Foreskin keratinocyte (primary cell): ENCODE measurements at places on chromosomes 5 and 9. TPM values are rescaled to one million over a fixed set of nuclear protein-coding genes. Genes with fewer than 3 reads are reported as not detected.

The FAM169A gene
- total RNA-seq, result 22.9 and 25.1 TPM in 2 replicates

The GNA14 gene
- total RNA-seq, result not detected in 2 replicates

The PTPN3 gene
- total RNA-seq, result 14.4 and 19.5 TPM in 2 replicates

The SYNPO gene
- total RNA-seq, result 8.8 and 10.1 TPM in 2 replicates

The TNIP1 gene
- 128 and 133 TPM in 2 replicates for total RNA-seq

The GARIN3 gene
- total RNA-seq, result not detected in 2 replicates

The SH2D3C gene
- total RNA-seq, result 0.17 and 0.28 TPM in 2 replicates

The CSF1R gene
- not detected in 2 replicates for total RNA-seq

The TAF11L5 gene
- not detected in 2 replicates for total RNA-seq

The STKLD1 gene
- total RNA-seq, result 0.24 and 0.49 TPM in 2 replicates

The ZNF354C gene
- 5.5 and 6.2 TPM in 2 replicates for total RNA-seq

The DAB2 gene
- total RNA-seq, result 6.2 and 6.5 TPM in 2 replicates

The SLC4A9 gene
- 0.04 TPM in 1 of 2 replicates, not detected in the other for total RNA-seq

The SLC6A18 gene
- not detected in 2 replicates for total RNA-seq

The C9orf57 gene
- not detected in 2 replicates for total RNA-seq

The YTHDC2 gene
- total RNA-seq, result 22.3 and 22.9 TPM in 2 replicates

The IDNK gene
- total RNA-seq, result 1.9 and 2.2 TPM in 2 replicates

The SVEP1 gene
- under 0.01 TPM in 1 of 2 replicates, not detected in the other for total RNA-seq

The C8G gene
- 0.25 and 0.65 TPM in 2 replicates for total RNA-seq

The SLC25A2 gene
- total RNA-seq, result not detected in 2 replicates

GRCh38 chr9:134276453-134277245, 49.6 kb upstream of the RXRA start:
- no peak for DNase-seq

- DNase-seq, result no peak
Observed at GRCh38 chr9:137397675-137398423, 25.1 kb downstream of the EXD3 start.

GRCh38 chr9:36742264-36742663, 169.6 kb downstream of the MELK start:
- DNase-seq, result no peak

GRCh38 chr9:2336055-2336454, 285.5 kb upstream of the VLDLR start:
- DNase-seq, result no peak

DNA sequence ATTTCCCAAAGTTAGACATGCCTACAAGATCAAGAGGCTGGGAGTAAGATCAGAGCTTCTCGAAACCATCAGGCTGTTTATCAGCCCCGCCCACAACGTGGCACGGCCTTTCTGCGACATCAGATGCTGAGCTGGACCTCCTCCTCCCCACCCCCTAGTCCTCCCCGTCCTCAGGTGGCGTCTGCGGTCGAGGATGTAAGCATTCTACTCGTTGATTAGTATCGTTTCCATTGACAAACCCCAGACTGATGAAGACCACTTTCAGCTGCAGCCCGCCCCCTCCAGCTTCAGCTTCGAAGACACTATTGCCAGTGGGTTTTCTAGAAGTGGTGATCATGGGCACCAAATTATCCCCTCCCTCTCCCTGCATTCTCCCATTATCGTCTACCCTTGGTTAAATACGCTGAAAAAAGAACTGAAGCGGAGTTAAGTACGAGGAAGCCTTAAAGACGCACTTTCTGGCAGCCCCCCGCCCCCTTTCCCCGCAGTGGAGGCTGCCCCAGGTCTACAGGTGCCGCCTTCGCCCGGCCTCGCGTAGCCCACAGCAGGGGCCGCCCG, 1.1 kb downstream of the PPIC start:
- DNase-seq, result peak; percentile 12

- no peak for DNase-seq
Observed at GRCh38 chr9:17088566-17088965, 46.3 kb upstream of the CNTLN start.

- DNase-seq, result no peak
Observed at GRCh38 chr5:44539602-44539919, 150.3 kb upstream of the FGF10 start.

GRCh38 chr5:132896685-132897084, 23.2 kb downstream of the LEAP2 start:
- no peak for DNase-seq

DNA sequence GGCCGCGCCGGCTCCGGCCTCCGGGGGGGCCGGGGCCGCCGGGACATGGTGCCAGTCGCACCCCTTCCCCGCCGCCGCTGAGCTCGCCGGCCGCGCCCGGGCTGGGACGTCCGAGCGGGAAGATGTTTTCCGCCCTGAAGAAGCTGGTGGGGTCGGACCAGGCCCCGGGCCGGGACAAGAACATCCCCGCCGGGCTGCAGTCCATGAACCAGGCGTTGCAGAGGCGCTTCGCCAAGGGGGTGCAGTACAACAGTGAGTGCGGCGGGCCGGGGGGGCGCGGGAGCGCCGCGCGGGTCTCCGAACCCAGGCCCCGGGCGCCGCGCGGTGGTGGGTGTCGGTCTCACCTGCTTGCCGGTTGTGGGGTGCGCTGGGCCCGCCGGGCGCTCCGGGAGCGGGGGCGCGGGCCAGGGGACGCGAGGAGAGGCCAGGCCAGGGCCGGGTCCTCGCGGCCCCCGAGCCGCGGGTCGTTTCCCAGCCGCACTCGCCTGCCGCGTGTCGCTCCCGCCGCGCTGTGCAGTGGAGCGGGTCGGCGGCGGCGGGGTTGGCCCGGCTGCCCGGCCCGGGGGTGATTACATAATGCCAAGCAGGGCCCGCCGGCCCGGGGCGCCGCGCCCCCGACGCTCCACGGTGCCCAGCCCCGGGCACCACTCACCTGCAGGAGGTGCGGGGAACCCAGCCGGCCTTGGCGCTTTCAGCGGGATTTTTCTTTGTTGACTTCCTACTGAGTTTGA, 492 bp downstream of the RABL6 start:
- no peak for DNase-seq

- DNase-seq, result no peak
Observed at GRCh38 chr5:78920604-78921003, 64.5 kb downstream of the ARSB start.

GRCh38 chr5:90287036-90287435, 122.5 kb downstream of the CETN3 start:
- DNase-seq, result no peak

DNA sequence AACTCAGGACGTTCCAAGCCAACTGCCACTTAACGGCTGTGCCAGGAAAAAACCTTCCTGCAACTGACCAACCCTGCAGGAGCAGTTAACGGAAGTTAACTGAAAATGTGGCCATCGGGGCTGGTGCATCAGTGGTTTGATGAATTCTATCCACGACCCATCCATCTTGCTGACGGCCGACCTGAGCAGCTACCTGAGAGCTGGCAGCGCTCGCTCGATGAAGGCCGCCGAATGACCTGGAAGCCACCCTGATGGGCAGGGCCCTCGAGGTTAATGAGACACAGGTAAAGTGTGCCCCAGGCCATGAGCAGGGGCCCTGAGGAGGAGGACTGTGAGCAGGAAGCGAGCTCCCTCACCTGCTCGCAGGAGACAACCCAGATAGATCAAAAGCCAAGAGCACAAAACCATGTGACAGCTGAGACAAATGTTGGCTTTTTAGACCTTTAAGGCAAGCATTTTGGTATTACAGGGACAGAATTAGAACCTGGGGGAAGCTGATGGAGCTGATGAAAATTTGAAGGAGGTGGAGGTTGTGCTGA, 35.3 kb upstream of the FLT4 start:
- DNase-seq, result no peak

GRCh38 chr9:117809751-117810150, 105.5 kb downstream of the TLR4 start:
- DNase-seq, result no peak

DNA sequence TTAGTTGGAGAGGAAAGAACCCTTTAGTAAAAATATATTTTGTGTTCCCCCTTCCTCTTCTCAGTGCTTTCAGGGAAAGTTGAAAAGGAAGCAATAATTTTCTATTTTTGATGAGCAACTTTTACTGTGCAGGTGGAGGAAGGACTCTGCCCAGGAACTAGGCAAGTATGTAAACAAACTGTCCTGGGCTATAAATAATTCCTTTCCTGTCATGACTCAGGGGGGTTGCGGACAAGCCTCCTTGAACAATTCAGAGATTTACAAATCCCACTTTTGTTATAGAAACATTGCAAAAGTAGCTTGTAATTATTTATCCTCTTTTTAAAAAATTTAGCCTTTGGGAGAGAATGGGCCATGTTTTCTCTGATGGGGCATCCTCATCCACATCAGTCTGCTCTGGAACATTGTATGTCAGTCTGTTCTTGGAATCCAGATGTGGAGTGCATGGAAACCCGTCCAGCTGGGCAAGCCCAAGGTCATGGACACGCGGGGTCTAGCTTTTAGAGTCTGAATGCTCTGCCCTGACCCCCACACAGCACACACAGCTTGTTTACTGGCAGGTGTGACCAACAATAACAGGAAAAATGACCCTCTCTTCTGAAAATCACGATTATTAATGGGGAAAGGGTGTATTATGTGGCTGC, 127.6 kb downstream of the GADD45G start:
- DNase-seq, result peak; percentile 8

- no peak for DNase-seq
Observed at GRCh38 chr5:6522331-6522730, 73.7 kb downstream of the UBE2QL1 start.

DNA sequence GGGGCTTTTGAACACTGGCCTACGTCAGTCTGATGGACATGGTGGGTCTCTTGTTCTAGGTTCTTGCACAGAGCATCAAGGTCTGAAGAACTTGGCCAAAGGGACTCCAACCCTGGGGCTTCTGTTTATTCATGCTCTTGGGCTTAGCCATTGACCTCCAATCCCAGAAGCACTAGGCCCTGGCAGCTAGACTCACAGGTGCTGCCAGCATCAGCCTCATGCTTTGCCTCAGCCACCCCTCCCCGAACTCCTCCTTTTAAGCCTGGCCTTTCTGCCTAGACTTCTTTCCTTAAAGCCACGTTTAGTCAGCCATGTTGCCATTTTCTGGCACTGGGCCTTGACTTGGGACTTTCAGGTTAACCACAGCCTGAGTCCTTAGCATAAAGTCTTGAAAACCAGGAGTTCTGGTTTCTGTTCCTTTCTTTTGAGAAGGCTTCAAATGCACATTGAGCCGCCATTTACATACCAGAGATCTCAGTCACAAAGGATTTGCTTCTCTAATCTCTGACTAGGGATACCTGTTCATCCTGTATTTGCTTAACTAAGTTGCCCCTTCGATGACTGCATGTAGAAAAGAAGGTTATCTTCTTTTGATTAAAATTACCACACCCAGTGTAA, 54.7 kb downstream of the ANGPTL2 start:
- peak; percentile 64 for DNase-seq

- no peak for DNase-seq
Observed at GRCh38 chr5:91182763-91183162, 200.4 kb downstream of the ARRDC3 start.

DNA sequence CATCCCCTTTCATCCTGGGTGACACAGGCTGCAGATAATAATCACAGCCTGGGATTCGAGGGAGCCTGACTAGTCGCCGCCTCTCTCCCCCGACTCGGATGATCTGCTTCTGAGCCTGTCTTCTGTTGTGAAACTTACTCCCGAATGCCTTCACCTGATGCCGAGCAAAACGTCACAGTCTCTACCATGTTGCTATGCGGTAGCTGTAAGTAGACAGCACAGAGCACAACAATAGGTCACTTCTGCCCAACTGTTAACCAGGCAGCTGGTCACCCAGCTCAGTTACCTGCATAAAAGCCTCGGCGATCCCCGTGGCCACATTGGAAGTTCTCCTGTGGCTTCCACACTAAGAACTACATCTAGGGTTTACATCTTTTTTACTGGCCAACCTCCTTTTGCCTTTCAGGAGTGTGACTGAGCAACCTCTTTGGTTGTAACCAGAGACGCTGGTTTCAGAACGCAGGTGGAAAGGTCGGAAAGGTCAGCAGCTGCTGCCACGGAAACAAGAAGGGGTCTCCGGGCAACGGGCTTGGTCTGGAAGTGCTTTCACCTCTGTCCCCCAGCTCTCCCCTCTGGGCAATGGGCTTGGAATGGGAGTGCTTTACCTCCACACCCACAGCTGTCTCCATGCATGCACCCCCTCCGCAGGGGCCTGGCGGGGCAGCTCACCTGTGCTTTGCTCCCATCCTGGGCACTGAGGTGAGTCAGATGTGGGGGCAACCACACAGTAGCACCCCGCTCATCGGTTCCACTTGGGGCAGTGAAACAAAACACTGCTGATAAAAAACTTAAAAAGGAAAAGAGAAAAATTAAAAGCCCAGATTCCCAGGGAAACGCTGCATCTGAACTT, 7.6 kb upstream of the PPP1R26 start:
- no peak for DNase-seq

DNA sequence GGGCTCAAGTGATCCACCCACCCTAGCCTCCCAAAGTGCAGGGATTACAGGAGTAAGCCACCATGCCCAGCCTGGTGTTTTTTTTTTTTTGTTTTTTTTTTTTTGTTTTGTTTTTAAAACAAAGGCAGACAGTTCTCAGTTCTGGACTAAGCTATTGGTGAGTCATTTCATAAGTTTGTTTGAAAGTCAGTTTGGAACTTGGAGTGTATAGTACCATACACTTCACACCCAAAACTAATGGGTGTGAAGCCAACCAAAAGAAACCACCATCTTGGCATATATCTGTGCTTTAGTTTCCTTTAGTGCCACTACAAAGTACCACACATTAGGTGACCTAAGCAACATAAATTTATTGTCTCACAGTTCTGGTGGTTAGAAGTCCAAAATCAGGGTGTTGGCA, 13.4 kb downstream of the MAST4 start:
- no peak for DNase-seq

GRCh38 chr9:99365233-99365980, 143.3 kb downstream of the SEC61B start:
- DNase-seq, result no peak

DNA sequence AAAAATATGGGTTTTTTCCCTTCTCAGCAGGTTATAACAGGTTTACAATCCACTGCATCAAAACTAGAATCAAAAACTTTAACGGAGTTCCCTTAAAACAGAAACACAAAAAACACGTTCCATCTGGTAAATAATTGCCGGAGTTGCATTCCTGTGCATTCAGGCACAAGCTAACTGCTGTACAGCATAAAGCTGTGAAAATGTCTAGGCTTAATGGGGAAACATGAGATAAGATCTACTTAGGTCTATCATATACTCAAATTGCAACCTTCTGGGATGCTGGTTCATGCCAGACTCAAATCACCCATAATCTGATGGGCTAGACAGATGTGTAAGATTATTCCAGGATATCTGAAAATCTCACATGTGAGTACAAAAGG, 265.3 kb downstream of the DOCK8 start:
- DNase-seq, result no peak

- peak; percentile 42 for DNase-seq
Observed at GRCh38 chr5:146079695-146080373, 25.5 kb downstream of the PLAC8L1 start.

- no peak for DNase-seq
Observed at GRCh38 chr9:26597542-26598149, 295.0 kb downstream of the CAAP1 start.

- peak; percentile 54 for DNase-seq
Observed at GRCh38 chr9:75993434-75993833, 103.0 kb downstream of the PCSK5 start.

DNA sequence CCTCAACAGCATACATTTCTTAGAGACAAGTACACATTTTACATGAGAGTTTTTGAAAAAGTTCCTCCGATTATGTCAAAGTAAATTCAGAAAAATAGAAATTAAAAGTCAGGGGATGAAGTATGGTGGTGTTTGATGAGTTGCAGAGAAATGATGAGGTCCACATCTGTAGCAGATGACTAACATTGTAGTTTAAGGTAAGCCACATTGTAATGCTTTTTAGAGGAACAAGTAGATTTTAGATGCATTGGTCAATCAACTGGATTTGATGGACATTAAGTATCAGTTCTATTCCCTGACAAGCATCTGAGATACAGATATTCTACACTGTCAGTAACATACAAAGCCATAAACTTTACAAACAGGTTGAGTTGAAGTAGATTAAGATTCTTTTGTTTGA, 402.4 kb upstream of the RORB start:
- DNase-seq, result no peak
